ENCODE measurements at places on chromosomes 2 and 18. TPM values are rescaled to one million over a fixed set of nuclear protein-coding genes. Genes with fewer than 3 reads are reported as not detected.

DNA sequence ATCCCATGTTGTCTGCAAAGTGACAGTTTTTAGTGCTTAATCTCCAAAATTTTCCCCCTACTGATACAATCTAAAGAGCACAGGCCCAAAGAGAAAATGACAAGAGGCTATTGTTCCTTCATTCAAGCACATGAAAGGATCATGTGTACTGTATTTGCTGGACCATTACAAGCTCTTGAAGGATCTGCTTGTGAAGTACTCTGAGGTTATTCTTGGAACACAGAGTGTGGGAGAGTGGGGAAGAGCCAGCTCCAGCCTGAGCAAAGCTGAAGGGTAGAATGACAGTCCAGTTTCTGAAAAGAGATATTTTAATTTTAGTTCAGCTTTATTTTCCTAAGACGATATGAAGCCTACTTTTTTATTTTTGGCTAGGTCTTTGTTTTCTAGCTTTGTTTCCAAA lies 112.2 kb downstream of the GALNT3 start:
- DNase-seq = no peak

GRCh38 chr2:60098996-60099395 lies 454.5 kb downstream of the BCL11A start:
- no peak for DNase-seq

- no peak for DNase-seq
Observed at GRCh38 chr2:105581555-105581944, 163.2 kb upstream of the NCK2 start.

The ATP6V1C2 gene
- polyA plus RNA-seq = 3.3 TPM

- DNase-seq = no peak
Observed at GRCh38 chr2:205678541-205679142, 3.7 kb upstream of the NRP2 start.

GRCh38 chr18:69978732-69979715 lies 31.4 kb upstream of the CD226 start:
- no peak for DNase-seq

The ACADL gene
- polyA plus RNA-seq = 9.6 TPM

The OXER1 gene
- 7.2 TPM for polyA plus RNA-seq

The TRMT61B gene
- 11.0 TPM for polyA plus RNA-seq

- DNase-seq = no peak
Observed at GRCh38 chr2:111952871-111953452, 54.6 kb downstream of the MERTK start.

DNA sequence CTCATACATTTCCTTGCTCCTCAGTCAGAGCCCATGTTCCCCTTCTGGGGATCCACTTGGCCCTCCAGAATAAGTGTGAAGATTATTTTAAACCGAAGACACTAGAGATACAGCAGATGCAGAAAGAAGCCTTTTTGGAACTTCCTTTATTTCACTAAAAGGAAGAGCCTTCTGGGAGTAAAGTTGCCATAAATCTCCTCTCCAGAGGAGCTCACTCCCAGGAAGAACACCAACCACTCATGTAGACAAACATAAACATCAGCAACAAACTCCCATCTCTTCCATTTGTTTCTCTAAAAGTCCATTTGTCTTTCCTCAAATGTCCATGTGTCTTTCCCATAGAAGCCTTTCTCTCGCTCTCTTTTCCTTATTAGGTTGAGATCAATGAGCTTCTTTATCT lies 62.4 kb upstream of the MSH6 start:
- DNase-seq = no peak

The CDH19 gene
- polyA plus RNA-seq = 1.3 TPM

The PTPN18 gene
- polyA plus RNA-seq = 19.9 TPM

- no peak for DNase-seq
Observed at GRCh38 chr18:78984941-78985784, 5.5 kb downstream of the SALL3 start.

DNA sequence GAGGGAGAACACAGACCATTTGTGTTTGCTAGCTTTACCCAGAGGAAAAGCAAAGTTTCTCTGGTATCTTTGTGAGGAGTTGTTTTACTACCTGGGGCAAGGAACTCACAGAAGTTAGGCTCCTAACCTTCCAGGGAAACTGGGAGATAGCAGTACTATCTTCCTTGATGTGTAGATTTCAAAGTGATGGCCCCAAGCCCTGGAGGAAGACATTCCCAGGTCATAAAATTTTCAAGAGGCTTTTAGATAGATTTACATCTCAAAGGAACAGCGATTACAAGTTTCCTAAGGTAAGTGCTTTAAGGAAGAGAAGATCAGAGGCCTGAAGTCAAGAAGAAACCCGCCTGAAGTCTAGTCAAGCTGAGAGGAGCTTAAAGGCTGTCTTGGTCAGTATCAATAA lies 1187.8 kb upstream of the TMEFF2 start:
- DNase-seq = no peak

The APCDD1 gene
- polyA plus RNA-seq = 11.3 TPM

The ALLC gene
- polyA plus RNA-seq = not detected

The UGT1A10 gene
- not detected for polyA plus RNA-seq

- no peak for DNase-seq
Observed at GRCh38 chr2:218026676-218027425, 24.1 kb upstream of the TNS1 start.

DNA sequence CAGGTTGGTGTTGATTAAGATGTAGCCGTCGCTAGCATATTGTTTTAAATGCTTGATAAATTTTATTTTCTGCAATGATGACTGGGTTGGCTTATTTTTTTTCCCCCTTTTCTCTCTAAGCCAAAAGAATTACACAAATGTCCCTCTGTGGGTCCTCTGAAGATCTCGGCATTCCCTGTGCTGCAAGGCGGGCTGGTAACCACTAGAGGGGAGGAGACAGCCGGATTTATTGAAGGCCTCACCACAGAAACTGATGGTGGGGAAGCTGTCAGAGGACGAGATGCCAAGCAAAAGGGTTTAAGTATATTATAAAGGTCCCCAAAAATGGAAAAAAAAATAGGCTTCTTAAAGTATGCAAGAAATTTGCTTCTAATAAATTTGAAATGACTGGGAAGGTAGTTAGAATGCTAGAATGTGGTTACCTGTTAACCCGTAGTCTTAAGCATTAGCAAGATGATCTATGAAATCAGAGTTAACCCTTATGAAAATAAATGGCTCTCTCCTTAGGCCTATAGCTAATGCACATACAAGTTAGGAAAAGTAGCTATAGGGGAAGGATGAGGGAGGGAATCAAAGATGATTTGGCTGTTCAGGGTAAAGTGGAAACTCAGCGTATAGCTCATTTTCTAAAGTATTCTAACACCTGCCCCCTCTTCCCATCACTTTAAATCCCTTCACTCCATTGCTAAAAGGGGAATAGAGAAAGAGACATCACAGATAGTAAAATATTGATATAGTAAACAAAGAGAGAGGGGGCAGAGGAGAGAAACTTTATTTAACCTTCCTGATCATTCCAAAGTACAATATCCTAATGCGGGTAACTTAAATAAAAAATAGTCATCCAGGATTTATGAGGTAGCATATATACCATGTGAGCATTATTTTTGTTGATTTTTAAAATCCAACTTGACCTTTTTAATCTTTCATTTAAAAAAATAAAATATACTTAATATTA lies 894.5 kb upstream of the POU3F3 start:
- DNase-seq = no peak

DNA sequence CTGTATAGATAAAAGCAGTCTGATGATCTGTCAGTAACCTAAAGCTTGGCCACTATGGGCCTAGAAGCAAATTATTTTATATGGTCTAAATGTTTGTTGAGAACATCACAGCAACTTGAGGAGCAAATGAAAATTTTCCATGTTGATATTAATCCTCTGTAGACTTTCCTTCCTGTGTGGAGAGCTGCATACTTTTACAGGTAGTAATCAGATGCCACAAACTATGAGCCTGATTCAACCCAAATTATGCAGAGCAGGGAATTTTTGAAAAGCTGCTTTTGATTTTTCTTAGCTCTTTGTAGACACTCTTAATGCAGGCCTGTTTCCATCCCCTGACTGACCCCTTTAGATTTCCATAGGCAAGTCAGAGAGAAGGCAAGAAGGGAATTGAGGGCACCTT lies 17.3 kb downstream of the PAX3 start:
- DNase-seq = no peak

GRCh38 chr2:190882856-190883582 lies 2.4 kb downstream of the GLS start:
- no peak for DNase-seq

DNA sequence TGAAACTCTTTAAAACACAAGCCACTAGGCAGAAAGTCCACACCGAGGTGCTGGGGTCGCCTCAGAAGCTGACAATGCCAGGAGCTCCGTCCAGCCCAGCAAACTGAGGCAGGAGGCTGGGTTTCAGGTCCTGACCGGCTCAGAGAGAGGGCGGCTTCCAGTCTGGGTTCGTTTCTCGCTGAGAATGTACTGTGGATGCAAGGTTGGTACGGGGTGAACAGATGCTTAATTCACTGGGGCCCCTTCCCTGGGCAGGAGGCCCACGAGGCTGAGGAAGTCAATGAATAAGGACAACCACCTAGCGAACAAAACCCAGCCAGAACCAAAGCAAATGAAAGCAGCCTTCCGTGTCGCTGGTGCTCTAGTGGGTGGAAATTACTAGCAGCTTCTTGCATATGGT lies 142.0 kb downstream of the RTP5 start:
- no peak for DNase-seq

- DNase-seq = no peak
Observed at GRCh38 chr2:120091436-120091835, 78.6 kb downstream of the EPB41L5 start.

The SLC11A1 gene
- polyA plus RNA-seq = 0.37 TPM

DNA sequence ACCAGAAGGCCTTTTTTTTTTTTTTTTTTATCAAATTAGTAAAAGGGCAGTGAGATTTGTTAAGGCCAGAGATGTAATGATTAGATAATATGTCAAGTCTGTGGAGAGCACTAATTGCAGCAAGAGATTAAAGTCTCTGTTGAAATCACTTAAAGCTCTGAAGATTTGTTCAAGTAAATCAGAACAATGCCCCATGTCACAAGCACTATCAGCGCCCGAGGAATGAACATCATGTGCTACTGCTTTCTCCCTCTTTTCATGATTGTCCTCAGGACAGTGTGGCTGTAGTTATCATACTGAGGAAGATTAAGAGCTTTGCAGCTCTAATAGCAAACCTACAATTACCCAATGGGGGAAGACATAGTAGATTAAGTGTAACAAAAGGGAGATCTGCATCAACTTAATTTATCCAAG lies 71.1 kb downstream of the TDRD15 start:
- no peak for DNase-seq
